ENCODE measurements at places on chromosomes 5 and 9.

- DNase-seq = no peak
Measured at GRCh38 chr5:2740876-2741555, 10.5 kb downstream of the IRX2 start.

DNA sequence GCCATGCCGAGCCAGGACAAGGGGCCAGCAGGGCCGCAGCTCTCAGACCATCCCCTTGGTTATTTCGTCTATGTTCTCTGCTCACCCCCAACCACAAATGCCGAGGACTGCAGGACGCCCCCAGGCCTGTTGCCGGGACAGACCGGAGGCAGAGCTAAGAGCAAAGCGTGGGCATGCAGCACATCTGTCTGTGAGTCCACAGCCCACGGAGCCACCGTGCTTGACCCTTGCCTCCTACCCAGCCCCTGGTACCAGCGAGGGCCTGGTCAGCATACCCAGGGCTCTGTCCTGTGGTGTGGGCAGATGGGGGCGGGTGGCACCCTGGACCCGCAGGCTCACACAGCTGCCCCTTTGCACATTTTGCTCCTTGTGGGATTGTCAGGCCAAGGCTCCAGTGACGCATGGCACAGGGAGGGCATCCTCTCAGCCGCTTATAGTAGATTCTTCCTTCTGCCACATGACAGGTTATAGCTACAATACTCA, 4.7 kb downstream of the BRD3 start:
- no peak for DNase-seq

DNA sequence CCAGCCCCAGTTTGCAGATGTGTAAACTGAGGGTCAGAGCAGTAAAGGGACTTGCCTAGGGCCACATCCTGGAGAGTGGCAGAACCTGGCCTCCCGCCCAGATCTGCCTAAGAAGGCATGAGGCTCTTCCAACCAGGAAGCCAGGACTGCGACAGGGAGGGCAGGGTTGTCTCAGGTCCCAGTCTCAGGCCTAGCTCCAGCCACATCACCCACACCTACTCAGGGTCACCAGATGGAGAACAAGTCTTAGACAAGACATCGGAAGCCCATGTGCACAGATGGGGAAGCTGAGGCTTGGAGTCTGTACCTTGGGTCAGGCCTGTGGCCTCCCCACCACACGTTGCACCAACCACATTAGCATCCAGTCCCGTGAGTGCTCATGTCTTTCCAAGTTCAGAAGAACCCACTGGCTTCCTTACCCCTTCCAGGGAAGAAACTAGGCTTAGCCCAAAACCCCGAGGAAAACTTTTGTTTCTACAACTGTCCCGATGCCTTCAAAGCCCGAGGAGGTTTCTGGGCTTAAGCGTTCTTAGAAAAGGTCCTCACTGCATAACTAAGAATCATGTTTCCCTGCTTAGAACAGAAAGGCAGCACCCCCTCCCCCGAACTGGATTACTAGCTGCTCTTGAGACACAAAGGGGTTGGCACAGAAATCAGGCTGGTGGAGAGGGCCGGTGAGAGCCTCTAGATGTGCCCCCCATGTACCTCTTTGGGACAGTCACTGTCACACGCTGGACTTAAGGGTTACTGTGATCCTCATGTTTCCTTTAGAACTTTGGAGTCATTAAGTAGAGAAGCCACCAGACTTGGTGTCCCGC, 2.2 kb downstream of the FAM78A start:
- no peak for DNase-seq

DNA sequence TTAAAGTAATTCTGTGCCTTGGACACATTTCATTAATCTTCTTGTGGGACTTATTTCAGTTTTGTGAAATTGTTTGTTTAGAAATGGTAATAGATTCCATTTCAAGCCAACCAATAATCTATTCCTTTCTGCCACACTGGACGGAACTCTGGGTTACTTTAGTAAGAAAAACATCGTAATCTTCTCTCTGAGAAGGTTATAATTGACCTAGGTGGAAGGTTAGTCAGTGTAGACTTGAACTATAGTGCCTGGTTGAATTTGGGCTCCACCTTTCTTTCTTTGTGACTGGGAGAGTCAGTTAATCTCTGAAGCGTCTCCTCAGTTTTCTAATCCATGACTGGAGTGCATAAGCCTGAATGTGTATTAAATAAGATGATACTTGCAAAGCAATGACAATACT, 89.7 kb upstream of the PRLR start:
- DNase-seq = no peak

DNA sequence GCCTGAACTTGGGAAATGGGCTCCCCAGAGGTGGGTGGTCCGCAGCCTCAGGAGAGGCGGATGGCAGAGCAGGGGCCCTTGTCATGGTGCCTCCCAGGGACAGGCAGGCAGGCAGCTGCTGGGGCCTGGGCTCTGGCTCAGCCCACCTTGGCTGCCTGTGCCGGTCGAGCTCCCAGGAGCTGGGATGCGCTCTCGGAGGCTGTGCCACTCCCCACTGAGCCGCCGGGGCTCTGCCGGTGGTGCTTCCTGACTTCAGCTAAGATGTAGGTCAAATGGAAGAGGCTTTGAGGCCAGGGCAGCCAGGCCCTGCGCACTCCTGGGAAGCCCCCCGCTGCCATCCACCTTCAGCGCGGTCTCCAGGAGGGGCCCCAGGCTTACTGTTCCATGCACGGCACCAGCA, 41.0 kb downstream of the KCNT1 start:
- no peak for DNase-seq

DNA sequence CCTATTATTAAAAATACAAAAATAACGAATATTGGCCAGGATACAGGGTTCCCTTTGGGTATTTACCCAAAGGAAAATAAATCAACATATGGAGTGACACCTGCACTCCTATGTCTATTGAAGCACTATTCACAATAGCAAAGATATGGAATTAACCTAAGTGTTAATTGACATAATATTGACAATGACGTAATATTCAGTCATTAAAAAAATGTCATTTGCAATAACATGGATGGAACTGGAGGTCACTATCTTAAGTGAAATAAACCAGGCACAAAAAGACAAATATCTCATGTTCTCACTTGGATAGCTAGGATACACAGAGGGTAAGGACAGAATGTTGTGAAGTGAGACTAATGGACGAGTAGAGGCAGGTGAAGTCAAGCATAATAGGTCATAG, 326.3 kb upstream of the PTGER4 start:
- no peak for DNase-seq

DNA sequence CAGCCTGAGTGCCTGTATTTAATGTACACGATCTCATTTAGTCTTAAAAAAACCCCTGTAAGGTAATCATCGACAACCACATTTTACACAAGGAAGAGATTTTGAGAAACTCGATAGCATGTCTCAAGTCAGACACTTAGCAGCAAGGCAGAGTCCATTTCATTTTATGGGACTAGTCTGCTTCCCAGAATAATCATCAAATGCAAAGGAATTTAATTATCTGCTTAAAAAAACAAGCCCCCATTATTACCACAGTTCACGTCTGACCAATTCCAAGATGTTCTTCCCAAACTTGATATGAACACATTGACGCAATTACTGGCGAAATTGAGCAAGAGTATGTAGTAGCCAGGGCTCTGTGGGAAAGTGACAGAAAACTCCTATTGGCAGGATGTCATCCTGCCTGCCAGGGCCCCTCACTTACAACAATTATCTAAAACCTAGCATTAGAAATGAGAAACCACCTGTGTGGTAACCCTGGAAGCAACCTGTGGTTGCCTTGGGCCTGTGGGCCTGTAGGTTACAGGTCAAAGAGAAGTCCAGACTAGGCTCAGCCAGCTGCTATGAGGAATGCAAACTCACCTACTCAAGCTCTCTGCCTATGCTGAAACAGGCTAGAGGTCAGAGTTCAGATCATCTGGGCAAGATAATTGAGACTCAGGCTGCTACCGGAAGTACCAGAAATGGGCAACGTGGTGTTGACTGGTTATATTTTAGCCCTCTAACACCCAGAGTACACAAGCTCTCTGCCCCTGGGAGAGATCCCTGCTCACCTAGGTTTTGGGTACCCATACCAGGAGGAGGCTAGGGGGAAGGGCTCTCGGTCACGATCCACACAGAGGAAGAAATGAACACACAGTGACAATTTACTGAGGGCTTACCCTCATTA, 1.6 kb downstream of the B4GALT1 start:
- no peak for DNase-seq

DNA sequence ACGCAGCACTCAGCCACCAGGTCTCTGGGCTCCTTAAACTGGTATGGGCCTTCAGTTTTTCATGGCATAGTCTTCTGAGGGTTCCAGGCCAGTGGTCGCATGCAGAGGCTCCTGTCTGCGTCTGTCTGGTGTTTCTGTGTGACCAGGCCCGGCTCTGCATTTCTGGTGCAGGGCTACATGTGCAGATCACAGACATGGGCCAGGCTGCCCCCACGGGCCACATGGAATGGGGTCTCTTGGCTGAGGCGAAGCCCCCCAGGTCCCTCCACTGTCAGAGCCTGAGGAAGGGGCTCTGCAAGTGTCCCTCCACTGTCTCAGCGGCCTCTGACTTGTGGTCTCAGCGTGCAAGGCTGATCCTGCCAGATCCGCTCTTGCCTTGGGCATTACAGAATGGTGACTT, 15.6 kb upstream of the CARD19 start:
- no peak for DNase-seq

DNA sequence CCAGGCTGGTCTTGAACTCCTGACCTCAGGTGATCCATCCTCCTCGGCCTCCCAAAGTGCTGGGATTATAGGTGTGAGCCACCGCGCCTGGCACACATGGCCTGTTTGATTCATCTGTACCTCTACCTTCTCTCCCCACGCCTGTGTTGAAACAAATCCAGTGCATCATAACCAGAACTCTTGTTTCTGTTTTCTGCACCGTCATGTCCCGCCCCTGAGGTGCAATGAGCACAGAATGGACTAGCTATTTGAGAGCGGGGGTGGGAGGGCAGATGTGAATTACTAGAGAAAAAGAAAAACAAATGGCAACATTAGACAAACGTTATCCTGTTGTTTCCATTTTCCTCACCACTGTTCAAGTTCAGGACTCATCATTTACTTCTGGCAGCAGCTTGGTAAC, 10.7 kb upstream of the FAM193B start:
- DNase-seq = no peak

DNA sequence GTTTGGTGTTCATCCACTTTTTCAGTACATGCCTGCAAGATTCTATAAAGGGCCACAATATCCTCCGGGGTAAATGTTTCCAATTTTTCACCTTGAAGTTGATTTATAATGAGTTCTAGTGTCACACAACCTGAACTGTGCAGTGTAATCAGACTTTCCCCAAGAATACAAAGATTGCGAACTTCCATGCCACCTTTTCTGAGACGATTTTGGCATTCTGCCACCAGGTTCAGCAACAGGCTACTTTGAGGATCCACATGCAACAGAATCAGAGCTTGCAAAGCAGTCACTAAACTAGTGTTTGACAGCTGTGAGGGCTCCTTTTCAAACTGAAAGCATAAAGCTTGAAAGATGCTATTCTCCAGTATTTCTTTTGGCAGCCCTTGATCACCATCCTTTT, 1.6 kb downstream of the FASTKD3 start:
- no peak for DNase-seq

DNA sequence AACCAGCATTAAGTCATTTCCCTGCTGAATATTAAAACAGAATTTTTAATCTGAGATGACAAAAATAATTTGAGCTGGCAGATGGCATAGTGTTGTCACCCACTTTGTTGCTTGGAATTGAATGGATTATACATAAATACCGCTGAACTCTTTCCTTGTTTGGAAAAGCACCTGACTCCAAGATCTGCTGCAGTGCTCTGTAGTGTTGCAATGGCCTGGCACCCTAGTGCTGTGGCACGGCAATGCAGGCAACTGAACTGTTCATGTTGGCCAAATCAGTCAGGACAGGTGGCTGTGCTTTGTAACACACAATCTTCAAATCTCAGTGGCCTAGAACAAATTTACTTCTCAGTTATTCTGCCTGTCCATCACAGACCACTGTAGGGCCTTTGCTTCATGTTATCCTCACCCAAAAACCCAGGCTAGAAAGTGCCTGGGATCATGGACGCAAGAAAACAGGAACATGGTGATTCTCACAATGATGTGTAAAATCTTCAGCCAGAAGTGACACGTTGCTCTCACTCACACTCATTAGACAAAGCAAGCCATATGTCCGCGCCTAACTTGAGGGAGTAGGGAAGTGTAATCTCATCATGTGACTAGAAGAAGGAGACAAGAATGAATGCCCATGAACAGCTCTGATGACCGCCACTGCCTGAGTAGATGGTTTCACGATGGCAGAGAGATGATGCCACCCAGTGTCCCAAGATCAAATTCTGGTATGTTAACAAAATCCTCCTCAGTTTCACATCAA, 191.9 kb upstream of the PUM3 start:
- DNase-seq = no peak

GRCh38 chr5:116303810-116304209, 219.0 kb downstream of the COMMD10 start:
- DNase-seq = no peak

DNA sequence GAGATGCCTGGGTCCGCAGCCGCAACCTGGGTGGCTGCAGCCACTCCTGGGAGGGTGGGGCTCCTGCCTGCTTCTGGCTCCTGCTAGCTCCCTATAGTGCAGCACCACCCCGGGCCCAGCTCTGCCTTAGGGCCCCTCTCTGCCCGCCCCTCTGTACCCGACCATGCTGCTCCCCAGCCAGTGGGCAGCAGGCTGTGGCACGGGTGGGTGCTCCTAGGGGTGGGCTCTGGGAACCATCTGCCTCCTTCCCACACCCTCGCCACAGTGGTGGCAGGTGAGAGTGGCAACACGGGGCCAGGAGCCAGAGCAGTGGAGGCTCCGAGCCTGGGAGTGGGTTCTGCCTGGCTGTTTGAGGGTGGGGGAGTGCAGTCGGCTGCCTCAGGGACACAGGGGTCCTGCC, 7.8 kb upstream of the MTMR12 start:
- no peak for DNase-seq

DNA sequence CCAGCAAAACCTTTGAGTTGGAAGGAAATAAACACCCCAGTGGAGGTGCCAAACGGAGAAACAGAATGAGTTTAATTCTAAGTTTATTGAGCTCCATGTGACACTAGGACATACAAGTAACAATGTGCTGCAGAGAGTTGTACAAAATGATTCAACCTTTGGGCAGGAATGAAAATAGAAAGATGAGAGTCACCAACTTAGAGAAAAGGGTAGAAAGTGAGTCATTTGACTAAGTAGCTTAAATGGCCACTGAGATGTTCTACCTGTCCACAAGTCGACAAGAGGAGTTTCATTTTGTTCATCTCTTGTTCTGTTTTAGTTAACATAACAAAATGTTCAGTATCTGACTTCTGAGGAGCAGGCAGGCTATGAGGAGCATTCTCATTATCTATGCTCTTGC, 284.7 kb downstream of the NR2F1-AS1 start:
- DNase-seq = no peak
